ENCODE measurements at places on chromosomes 1 and 21. TPM values are rescaled to one million over a fixed set of nuclear protein-coding genes. Genes with fewer than 3 reads are reported as not detected.

GRCh38 chr1:179745743-179746142 is 2.7 kb downstream of the FAM163A start:
- DNase-seq, result no peak

- no peak for DNase-seq
Observed at GRCh38 chr1:98480271-98480670, 181.2 kb upstream of the SNX7 start.

GRCh38 chr21:44817914-44818639 is at the start of gene SUMO3:
Gene SUMO3, minus strand, starts transcription at chr21:44818062. Its CDS starts 94 bp downstream, at chr21:44817968.
- peak; percentile 96 for DNase-seq

GRCh38 chr21:32246571-32247140 is 32.2 kb downstream of the MIS18A start:
- no peak for DNase-seq

DNA sequence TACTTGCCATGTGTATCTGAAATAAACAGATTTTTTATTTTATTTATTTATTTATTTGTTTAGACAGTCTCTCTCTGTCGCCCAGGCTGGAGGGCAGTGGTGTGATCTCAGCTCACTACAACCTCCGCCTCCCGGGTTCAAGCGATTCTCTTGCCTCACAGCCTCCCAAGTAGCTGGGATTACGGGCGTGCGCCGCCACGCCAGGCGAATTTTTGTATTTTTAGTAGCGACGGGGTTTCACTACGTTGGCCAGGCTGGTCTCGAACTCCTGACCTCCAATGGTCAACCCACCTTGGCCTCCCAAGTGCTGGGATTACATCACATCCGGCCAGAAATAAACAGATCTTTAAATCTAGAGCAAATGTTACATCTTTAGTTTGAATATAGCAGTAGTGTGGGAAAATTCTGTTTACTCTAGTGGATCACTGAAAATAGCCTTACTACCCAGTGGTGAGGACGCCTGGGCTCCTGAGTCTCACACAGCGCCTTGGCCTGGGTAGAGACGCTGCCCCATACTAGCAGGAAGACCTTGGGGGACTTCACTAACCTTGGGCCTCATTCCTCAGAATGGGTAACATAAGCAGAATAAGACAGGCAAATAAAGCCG is 709 bp downstream of the GART start:
- no peak for DNase-seq

DNA sequence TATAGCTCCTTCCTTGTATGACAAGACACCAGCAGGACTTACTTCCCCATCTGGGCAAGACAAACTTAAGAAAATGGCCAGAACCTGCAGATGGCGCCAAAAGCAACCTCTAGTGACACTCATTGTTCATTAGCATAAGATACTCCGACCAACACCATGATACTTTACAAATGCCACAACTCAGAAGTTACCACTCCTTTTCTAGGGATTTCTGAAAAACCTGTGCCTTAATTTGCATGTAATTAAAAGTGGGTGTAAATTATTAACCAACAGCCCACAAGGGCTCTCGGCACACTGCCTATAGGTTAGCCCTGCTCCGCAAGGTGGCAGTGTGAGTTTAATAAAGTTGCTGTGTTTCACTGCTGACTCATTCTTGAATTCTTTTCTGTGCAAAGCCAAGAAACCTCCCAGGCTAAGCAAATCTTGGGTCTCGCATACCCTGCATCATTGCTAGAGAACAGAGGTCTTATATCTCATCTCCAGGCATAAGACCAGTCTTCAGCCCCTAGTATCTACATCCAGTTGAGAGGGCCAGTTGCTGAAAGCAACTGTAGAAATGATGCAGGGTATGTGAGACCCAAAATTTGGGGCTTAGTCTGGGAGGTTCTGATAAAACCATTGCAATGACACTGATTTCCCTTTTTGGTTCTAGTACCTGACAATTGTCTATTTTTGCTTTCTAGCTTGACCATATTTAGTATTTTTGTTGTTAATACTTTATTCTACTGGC is 86.4 kb downstream of the FAF1 start:
- peak; percentile 46 for DNase-seq

The CCDC27 gene
- total RNA-seq, result not detected

Data from activated B cell treated with CpG ODN at 0.5 μM for 24 hours (primary cell).